Esophagus muscularis mucosa (tissue), 4 donors: ENCODE measurements at places on chromosomes 12 and 14. TPM values are rescaled to one million over a fixed set of nuclear protein-coding genes. Genes with fewer than 3 reads are reported as not detected.

SUSD6 gene
- 39.0 TPM for total RNA-seq

KRT1 gene
- not detected for total RNA-seq

B3GNT4 gene
- total RNA-seq: not detected

MORN3 gene
- total RNA-seq: 0.17 TPM

KRT83 gene
- not detected for total RNA-seq

SPRING1 gene
- 19.2 TPM for total RNA-seq

POTEG gene
- total RNA-seq: not detected

DNA sequence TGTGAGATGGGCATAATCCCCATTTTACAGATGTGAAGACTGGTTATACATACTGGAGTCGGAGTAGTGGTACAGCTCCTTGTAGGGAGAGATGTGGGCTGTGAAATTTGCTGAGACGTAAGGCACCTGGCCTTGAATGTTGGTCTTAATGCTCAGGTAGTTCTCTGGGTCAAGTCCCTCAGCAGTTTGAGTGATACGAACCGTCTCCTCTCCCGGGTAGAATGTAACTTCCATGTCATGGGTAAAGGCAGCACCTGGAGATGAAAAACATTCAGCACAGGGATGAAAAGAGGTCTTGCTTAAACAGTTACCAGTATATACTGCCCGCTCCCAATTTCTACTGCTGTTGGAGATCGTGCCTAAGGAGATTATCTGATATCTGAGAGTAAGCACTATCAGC lies 28.3 kb downstream of the NID2 start:
- no peak overlapping the region for H3K4me3 ChIP-seq
- no peaks in the 10 kb centered on the region for H3K27me3 ChIP-seq
- peaks cover 11% of the 10 kb centered on the region for H3K36me3 ChIP-seq
- no peak overlapping the region for H3K27ac ChIP-seq

DNA sequence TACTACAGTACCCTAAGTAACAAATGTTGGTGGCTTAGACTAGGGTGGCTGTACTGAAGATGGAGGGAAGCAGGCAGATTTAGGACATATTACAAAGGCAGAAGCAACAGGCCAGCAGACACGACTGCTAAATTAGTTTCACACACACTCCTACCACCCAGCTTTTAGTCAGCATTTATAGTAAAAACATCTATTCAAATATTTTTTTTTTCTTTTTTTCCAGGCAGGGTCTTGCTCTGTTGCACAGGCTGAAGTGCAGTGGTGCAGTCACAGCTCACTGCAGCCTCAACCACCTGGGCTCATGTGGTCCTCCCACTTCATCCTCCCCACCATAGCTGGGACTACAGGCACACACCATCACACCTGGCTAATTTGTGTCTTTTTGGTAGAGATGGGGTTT lies 72.9 kb downstream of the CDK17 start:
- no peaks in the 10 kb centered on the region for H3K27me3 ChIP-seq
- DNase-seq: no peak
- peaks cover 20% of the 10 kb centered on the region for H3K36me3 ChIP-seq
- no peak overlapping the region for H3K27ac ChIP-seq
- peaks cover 4% of the 10 kb centered on the region for H3K4me1 ChIP-seq

GRCh38 chr12:113823016-113823415 lies 143.1 kb downstream of the RBM19 start:
- H3K4me3 ChIP-seq: no peak overlapping the region
- H3K27me3 ChIP-seq: no peaks in the 10 kb centered on the region
- no peak overlapping the region for H3K27ac ChIP-seq
- peaks cover 6% of the 10 kb centered on the region for H3K36me3 ChIP-seq

GRCh38 chr12:116015525-116015924 lies 262.0 kb downstream of the MED13L start:
- no peak overlapping the region for H3K4me3 ChIP-seq
- H3K27ac ChIP-seq: no peak overlapping the region
- no peaks in the 10 kb centered on the region for H3K27me3 ChIP-seq
- peaks cover 41% of the 10 kb centered on the region for H3K36me3 ChIP-seq
- H3K4me1 ChIP-seq: peaks cover 15% of the 10 kb centered on the region
- no peak for DNase-seq

GRCh38 chr12:45726603-45727300 lies 2.8 kb upstream of the ARID2 start:
- DNase-seq: peak; percentile 93
- no peaks in the 10 kb centered on the region for H3K27me3 ChIP-seq
- peak overlapping the region; percentile 99 for H3K27ac ChIP-seq
- peak overlapping the region; percentile 83 for H3K4me3 ChIP-seq
- no peaks in the 10 kb centered on the region for H3K36me3 ChIP-seq
- H3K4me1 ChIP-seq: peaks cover 41% of the 10 kb centered on the region

- DNase-seq: no peak
- no peaks in the 10 kb centered on the region for H3K36me3 ChIP-seq
- H3K27me3 ChIP-seq: no peaks in the 10 kb centered on the region
Observed at GRCh38 chr12:55467836-55468235, 2.1 kb downstream of the OR6C70 start.

DNA sequence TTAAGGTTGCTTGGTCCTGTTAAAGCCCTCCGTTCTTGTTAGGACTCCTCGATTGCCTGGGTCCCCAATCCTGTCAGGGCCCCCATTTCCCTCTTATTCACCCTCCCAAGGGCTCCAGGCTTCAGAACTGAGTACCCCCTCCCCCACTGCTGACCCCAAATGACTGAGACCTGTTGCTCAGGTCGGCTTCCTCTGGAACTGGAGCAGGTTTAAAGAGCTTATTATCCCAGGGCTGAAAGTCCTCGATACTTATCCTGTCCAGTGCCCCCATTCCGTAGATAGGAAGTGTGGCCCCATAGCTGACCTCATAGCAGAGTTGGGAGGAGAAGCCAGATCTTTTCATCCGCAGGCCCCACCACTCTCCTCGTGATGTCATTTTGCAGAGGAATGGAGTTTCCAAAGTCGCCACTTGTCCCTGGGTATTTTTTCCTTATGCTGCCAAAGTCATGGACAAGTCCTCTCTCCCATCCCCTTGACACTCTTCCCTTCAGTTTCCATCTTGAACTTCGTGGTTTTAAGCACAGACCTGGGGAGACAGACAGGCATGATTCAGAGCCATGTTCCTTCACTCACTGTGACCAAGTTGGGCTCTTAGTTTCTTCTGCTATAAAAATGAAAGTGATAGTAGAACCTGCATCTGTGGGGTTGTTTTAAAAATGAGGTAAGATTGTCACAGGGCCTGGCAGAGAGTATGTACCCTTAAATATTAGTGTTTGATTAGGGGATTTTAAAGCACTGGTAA lies 1.2 kb downstream of the USP30 start:
- H3K4me3 ChIP-seq: peak overlapping the region; percentile 98
- H3K27me3 ChIP-seq: no peaks in the 10 kb centered on the region
- peaks cover 16% of the 10 kb centered on the region for H3K4me1 ChIP-seq
- peak overlapping the region; percentile 83 for H3K27ac ChIP-seq
- peaks cover 19% of the 10 kb centered on the region for H3K36me3 ChIP-seq
- no peak for DNase-seq

DNA sequence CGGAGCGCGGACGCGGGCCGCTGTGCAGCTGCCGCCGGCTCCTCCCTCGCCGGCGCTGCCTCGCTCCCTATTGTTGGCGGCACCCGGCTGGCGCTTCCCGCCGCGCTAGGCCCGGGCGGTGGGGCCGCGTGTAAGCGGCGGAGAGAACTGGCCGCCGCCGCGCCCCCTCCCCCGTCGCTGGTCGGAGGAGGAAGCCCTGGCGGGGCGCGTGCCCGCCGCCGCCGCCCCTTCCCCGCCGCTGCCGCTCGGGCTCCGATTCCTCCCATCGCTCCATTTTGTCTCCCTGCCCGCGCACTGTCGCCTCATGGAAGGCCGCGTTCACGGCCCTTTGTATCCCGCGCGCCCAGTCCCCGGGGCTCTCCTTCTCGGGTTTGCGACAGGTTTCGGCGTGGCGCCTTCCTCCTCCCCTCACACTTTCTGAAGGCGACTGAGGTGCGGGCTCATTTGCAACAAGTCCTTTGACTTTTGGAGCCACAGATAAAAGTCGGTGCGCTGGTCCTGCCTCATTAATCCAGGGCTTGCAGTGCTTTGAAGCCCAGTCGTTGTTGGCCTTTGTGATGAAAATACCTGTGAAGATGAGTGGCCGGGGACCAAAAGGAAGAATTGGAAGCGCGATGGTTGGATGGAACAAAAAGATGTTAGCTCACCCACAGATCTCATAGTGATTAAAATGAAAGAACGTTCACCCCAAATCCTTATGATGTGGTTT lies 707 bp downstream of the CPSF6 start:
- peak overlapping the region; percentile 91 for H3K4me3 ChIP-seq
- no peaks in the 10 kb centered on the region for H3K36me3 ChIP-seq
- peak overlapping the region; percentile 97 for H3K27ac ChIP-seq
- no peaks in the 10 kb centered on the region for H3K27me3 ChIP-seq
- H3K4me1 ChIP-seq: peaks cover 49% of the 10 kb centered on the region

- DNase-seq: no peak
- H3K27me3 ChIP-seq: no peaks in the 10 kb centered on the region
Observed at GRCh38 chr14:77897374-77897773, 97.5 kb downstream of the ADCK1 start.

GRCh38 chr14:76917158-76917596 lies 91.0 kb downstream of the LRRC74A start:
- H3K4me3 ChIP-seq: no peak overlapping the region
- H3K4me1 ChIP-seq: peaks cover 78% of the 10 kb centered on the region
- H3K36me3 ChIP-seq: no peaks in the 10 kb centered on the region
- peak overlapping the region; percentile 94 for H3K27ac ChIP-seq
- H3K27me3 ChIP-seq: no peaks in the 10 kb centered on the region

GRCh38 chr14:101948666-101949216 lies 15.6 kb upstream of the DYNC1H1 start:
- no peaks in the 10 kb centered on the region for H3K27me3 ChIP-seq
- H3K4me3 ChIP-seq: peak overlapping the region; percentile 87
- peak overlapping the region; percentile 98 for H3K27ac ChIP-seq
- peaks cover 26% of the 10 kb centered on the region for H3K4me1 ChIP-seq
- no peak for DNase-seq
- H3K36me3 ChIP-seq: no peaks in the 10 kb centered on the region

DNA sequence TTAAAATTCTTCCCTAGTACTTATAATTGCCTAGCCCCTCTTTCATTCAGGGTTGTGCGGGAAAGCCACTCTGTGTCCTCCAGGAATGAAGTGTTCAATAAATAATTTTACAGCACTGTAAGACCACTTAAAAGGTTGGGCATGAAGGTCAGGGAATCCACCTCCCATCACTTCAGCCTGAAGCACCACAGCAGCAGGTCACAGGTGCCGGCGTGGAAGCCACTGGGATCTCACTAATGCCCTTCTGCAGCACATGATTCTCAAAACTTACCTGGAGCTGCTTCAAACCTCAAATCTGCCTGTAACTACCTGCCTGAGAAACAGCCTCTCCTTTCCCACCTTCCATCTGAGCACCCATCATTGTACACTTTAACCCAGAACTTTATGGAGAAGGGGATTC lies 159.5 kb downstream of the ANO4 start:
- DNase-seq: no peak
- H3K36me3 ChIP-seq: no peaks in the 10 kb centered on the region
- H3K4me3 ChIP-seq: no peak overlapping the region
- peaks cover under 1% of the 10 kb centered on the region for H3K27me3 ChIP-seq
- H3K27ac ChIP-seq: no peak overlapping the region

DNA sequence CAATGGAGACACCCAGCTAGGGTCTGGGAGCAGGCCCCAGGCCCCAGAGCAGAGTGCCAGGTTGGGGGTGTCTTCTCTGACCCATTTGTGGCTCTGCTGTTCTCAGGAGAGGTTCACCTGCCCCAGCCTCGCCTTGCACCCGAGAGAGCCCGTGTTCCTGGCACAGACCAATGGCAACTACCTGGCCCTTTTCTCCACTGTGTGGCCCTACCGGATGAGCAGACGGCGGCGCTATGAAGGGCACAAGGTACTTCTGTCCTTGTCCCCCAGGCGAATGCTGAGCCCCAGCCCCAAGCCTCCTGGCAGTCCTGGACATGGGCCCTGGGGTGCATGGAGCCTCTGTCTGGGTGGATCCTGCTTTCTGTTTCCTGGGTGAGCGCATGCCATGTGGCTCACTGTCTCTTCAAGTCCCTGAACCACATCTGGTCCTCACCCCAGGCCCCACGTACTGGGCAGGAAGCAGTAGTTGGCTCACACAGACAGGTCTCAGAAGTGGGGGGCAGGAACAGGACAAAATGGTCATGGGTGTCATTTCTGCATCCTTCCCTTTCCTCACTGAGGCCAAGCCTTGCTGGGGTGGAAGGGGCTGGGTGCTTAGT lies 58.2 kb downstream of the BEGAIN start:
- H3K27ac ChIP-seq: no peak overlapping the region

GRCh38 chr12:131853832-131854797 lies 25.9 kb downstream of the MMP17 start:
- no peak overlapping the region for H3K27ac ChIP-seq
- H3K4me1 ChIP-seq: no peaks in the 10 kb centered on the region
- H3K36me3 ChIP-seq: no peaks in the 10 kb centered on the region
- H3K27me3 ChIP-seq: no peaks in the 10 kb centered on the region

- H3K27me3 ChIP-seq: no peaks in the 10 kb centered on the region
- no peak for DNase-seq
- no peaks in the 10 kb centered on the region for H3K4me1 ChIP-seq
- H3K27ac ChIP-seq: no peak overlapping the region
Observed at GRCh38 chr14:60679566-60680258, 30.4 kb upstream of the SIX1 start.

DNA sequence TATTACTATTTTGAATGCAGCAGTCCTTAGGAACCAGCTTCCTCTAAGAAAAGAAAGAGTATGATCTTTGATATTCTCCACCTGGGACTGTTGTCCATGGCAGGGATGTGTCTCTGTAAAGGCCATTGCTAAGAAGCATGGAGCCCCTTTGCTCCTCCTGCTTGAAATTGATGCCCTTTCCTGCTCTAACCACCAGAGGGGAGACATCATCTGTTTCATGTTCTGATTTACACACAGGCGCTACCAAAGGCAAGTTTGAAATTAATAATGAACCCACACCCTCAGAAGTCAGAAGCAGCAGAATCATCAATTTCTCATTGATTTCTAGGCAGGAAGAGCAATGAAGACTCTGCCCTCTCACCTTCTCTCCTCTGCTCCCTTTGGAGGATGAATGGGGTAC lies 253.8 kb downstream of the RMST start:
- H3K27me3 ChIP-seq: no peaks in the 10 kb centered on the region
- H3K27ac ChIP-seq: no peak overlapping the region
- H3K36me3 ChIP-seq: no peaks in the 10 kb centered on the region
- H3K4me3 ChIP-seq: no peak overlapping the region

DNA sequence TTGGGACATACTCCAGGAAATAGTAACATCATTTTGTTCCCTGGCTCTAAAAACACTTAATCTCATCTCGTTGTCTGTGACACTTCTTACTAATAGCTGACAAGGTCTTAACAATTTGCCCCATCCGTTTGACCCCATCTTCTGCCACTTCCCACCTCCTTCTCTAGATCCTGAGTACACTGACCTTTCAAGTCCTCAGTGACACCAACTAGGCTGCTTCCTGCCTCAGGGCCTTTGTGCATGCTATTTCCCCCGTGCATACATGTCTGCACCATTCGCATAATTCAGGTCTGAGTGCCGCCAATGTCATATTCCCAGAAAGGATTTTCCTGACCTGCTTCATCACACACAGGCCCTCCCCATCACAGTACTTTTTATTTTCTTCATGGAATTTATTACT lies 70.6 kb upstream of the CCND2 start:
- no peak overlapping the region for H3K27ac ChIP-seq
- peak; percentile 24 for DNase-seq
- no peak overlapping the region for H3K4me3 ChIP-seq

- DNase-seq: no peak
- no peak overlapping the region for H3K4me3 ChIP-seq
- H3K36me3 ChIP-seq: no peaks in the 10 kb centered on the region
- H3K27me3 ChIP-seq: no peaks in the 10 kb centered on the region
- H3K4me1 ChIP-seq: peaks cover 38% of the 10 kb centered on the region
- peak overlapping the region; percentile 63 for H3K27ac ChIP-seq
Observed at GRCh38 chr14:55126932-55127459, 2.1 kb upstream of the LGALS3 start.

GRCh38 chr12:79020106-79020505 lies 155.5 kb downstream of the SYT1 start:
- no peak for DNase-seq
- no peaks in the 10 kb centered on the region for H3K36me3 ChIP-seq
- no peaks in the 10 kb centered on the region for H3K4me1 ChIP-seq
- H3K27me3 ChIP-seq: no peaks in the 10 kb centered on the region
- H3K27ac ChIP-seq: no peak overlapping the region
